ENCODE measurements at places on chromosomes 7 and 10. TPM values are rescaled to one million over a fixed set of nuclear protein-coding genes. Genes with fewer than 3 reads are reported as not detected.

Gene OR6B1
- not detected for polyA plus RNA-seq

Gene MYL10
- 4.4 TPM for polyA plus RNA-seq

Gene FAM131B
- 0.27 TPM for polyA plus RNA-seq

Gene KEL
- polyA plus RNA-seq: 0.01 TPM

Gene CLCN1
- polyA plus RNA-seq: 0.73 TPM

Gene TCERG1L
- polyA plus RNA-seq: 0.01 TPM

Gene PDZD7
- polyA plus RNA-seq: 0.04 TPM

Gene GPR146
- polyA plus RNA-seq: 9.4 TPM

Gene HTR5A
- polyA plus RNA-seq: not detected

Gene LRRC18
- not detected for polyA plus RNA-seq

Gene HMX3
- polyA plus RNA-seq: not detected

Gene CADPS2
- polyA plus RNA-seq: 1.7 TPM

Gene IL15RA
- polyA plus RNA-seq: 13.1 TPM

Gene OR2A42
- polyA plus RNA-seq: 0.03 TPM

Gene CFAP58
- polyA plus RNA-seq: 0.07 TPM

Gene ASIC3
- polyA plus RNA-seq: 5.0 TPM

Gene PHKG1
- polyA plus RNA-seq: 39.2 TPM

Gene DYDC2
- not detected for polyA plus RNA-seq

Gene SLC26A3
- not detected for polyA plus RNA-seq

Gene NEBL
- polyA plus RNA-seq: 0.78 TPM

Gene NME8
- polyA plus RNA-seq: not detected

Gene OPALIN
- polyA plus RNA-seq: not detected

Gene TEX36
- polyA plus RNA-seq: not detected

Gene ANXA8L1
- not detected for polyA plus RNA-seq

Gene TAS2R4
- 0.07 TPM for polyA plus RNA-seq

Gene CPA1
- polyA plus RNA-seq: 1.0 TPM

Gene GDF2
- not detected for polyA plus RNA-seq

Gene RARRES2
- polyA plus RNA-seq: 6.3 TPM

Gene GTF2IRD2
- 8.7 TPM for polyA plus RNA-seq

Gene CRCP
- polyA plus RNA-seq: 23.8 TPM

Gene OR13A1
- not detected for polyA plus RNA-seq

Gene CCL24
- not detected for polyA plus RNA-seq

Gene ITIH2
- not detected for polyA plus RNA-seq

Gene FGF8
- not detected for polyA plus RNA-seq

Gene SLC39A12
- 0.01 TPM for polyA plus RNA-seq

Gene KCTD7
- polyA plus RNA-seq: 9.8 TPM

Gene ARMH3
- polyA plus RNA-seq: 26.0 TPM
